ENCODE measurements at places on chromosomes 4 and X.

DNA sequence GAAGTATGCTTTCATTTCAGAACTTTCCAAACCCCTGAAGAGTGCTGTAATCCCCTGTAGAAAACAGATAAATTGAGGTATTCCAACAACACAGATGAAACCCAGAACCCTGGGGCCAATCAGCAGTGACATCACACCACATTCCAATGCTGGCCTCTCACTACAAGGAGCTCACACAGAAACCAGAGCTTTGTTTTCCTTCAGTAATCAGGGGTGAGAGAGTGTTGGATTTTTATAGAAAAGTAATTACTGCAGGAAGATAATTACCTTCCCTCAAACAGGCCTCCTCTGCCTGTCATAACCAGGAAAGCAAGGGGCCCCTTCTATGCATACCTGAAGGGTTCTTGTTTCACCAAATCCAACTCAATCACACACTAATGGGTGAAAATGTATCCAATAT is 246.2 kb downstream of the SCFD2 start:
- DNase-seq = no peak

- DNase-seq = no peak
These were observed 185.8 kb upstream of the RPS6KA3 start for GRCh38 chrX:20452487-20452886.

DNA sequence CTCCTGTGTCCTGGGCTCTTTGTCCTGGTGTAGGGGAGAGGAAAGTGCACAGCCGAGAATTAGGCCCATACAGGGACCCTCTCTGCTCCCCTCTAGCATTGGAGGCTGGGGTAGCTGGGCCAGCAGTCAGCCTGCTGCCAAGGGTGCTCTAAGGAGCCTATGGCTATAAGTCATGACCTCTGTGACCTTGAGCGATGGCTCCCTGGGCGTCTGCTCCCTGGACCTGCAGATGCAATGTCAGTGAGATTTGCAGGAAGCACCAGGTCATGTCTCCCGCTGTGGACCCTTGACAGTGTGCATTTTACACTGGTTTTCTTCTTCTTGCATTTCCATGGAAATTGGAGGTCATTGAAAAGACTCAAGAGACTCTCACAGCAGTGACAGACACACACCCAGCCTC is 234.1 kb upstream of the PSAPL1 start:
- DNase-seq = no peak

DNA sequence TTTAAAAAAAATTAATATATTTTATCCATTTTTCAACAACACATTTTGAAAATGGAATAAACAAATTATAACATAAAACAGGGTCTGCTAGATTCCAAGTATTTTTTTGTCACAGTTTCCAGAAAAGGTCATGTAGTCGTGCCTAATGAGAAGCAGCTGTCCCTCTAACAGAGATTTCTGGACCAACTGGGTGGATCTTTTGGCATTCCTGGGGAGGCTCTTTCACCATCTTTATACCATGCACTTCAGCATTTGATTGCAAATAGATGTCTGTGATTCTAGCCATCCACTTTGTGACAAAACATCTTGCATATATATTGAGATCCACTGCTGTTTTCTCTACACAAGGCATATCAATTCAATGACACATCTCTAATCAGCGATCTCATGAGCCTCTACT is 210.7 kb upstream of the LDB2 start:
- no peak for DNase-seq

Measured in PC-3 (cell line).